HFFc6 (cell line): ENCODE measurements at places on chromosomes 3 and 15. TPM values are rescaled to one million over a fixed set of nuclear protein-coding genes. Genes with fewer than 3 reads are reported as not detected.

- DNase-seq, result no peak
Measured at GRCh38 chr3:171396048-171396447, 64.2 kb downstream of the TNIK start.

- DNase-seq, result no peak
Measured at GRCh38 chr15:36039996-36040572, 494.1 kb upstream of the DPH6 start.

The CTXN2 gene
- not detected in 3 replicates for total RNA-seq

The CLDN11 gene
- 3.4 to 68.3 TPM (median 4.5 TPM) in 3 replicates for total RNA-seq

DNA sequence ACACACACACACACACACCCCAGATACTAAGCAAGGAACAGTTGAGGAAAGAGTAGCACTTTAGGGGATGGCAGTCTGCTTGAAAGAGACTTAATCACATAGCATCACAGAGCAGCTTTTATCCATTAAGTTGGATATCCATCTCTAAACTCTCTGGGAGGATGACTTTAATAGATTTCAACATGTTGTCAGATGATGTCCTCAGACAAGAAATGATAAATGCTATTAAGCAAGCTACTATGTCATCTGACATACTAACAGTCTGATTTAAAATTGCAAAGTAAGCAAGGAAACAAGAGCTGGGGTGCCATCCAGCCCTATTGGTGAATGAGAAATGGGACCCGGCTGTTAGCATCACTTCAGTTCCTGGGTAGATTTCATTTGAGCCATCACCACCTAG, 136.9 kb downstream of the PLCL2 start:
- DNase-seq, result no peak

GRCh38 chr3:125061170-125061569, 5.4 kb upstream of the HEG1 start:
- DNase-seq, result peak; percentile 65

DNA sequence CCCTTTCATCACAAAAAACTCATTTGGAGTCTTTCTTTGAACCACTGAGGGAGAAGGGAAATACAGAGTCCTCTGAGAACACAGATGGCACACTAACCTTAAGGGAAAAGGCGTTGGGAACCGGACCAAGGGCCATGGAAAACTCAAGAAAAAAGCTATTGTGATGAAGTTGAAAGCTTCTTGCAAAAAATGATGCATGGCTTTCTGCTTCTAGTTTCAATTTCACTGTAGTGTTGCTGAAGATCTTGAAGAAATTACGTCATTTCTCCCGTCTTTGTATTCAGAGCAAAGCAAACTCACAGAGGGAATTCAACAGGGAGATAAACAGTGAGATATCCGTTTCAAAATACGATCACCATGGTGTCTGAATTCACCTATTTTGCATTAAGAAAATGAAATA, 642.3 kb upstream of the ADAMTS9 start:
- no peak for DNase-seq

The STAC gene
- not detected in 3 replicates for total RNA-seq

DNA sequence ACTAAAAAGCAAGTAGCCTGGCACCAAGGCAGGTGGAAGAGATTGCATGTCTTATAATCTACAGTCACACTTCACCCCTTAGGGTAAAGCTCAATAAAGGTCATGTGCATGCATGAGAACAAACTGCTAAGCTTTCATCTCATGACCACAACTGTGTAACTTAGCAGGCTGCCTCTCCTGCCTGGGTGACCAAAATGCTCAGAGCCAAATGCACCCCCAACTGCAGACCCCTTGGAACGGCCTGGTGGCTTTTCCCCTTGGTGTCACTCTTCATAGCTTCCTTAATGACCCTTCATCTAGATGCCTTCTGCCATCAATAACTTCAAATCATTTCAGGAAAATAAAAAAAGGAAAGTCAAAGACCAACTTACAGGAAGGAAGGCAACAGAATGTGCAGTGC, 88.1 kb downstream of the ADAMTS17 start:
- no peak for DNase-seq

DNA sequence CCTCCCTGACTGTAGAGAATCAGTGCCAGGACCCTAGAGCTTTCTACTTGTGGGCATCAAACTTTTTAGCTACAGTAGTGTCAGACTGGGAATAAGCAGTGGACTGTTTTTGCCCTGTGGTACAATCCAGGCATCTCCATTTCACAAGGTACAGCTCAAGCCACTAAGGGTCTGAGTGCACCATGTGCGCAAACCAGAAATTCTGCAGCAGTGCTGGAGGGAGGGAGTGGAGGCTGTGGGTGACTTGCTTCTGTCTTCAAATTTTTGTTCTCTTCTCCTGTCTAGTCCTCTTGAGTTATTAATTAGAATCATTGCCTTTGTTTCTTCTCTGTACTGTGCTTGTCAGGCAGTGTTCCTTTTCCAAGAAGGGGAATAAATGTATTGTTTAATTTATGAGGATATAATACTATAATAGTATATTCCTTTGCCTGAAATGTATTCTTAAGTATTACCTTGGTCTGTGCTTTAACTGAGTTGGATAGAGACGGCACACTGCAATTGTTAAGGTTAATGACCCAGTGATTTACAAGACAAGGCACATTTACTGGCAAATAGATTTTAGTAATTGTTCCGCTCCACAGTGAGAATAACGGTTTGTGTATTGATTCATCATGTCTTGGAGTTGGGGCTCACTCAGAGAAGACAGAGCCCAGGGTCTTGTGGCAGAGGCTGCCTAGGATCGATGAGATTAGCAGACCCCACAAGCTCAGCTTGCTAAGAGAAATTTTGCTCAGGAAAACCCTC, 390.6 kb upstream of the CFAP20DC start:
- no peak for DNase-seq

GRCh38 chr3:187334904-187335303, 33.3 kb upstream of the RTP4 start:
- DNase-seq, result no peak

- peak; percentile 76 for DNase-seq
Measured at GRCh38 chr3:193872265-193872753, 263.6 kb upstream of the HES1 start.

DNA sequence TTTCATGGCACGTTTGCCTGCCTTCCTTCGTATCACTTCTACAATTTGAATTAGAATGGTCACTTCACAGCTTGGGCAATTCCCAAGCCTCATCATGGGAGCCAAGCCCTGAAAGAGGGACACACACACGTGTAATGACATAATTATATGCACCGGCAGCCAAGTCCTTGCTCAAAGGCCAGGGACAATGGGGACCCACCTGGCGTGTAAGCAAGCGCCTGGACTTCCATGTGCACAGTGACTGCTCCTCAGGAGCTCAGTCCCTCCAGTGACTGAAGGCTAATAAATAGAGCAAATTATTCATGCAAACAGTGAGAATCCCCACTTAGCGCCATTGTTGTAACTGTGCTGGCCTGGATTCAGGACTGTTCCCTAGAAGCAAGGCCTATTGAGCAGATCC, 115.1 kb downstream of the DNAJB8 start:
- DNase-seq, result no peak
